ENCODE measurements at places on chromosomes 12 and 14.

- DNase-seq: no peak
Measured at GRCh38 chr14:92978229-92979021, 55.5 kb downstream of the CHGA start.

GRCh38 chr12:8034802-8035201, 2.3 kb downstream of the FOXJ2 start:
- no peak for DNase-seq

- DNase-seq: no peak
Measured at GRCh38 chr12:49870501-49871262, 27.8 kb upstream of the BCDIN3D start.

DNA sequence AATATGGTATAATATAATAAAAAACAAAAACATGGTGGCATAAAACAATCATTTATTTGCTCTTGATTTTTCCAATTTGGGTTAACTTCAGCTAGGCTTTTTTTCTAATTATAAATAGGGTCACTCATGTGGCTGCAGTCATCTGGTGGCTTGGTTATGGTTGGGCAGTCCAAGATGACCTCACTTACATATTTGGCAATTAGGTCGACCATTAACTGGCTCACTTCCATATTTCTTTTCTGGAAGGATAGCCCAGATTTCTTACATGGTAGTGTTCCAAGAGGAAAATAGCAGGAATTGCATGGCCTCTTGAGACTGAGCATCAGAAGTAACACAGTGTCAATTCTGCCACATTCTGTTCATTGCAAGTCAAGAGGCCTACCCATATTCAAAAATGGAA, 153.4 kb downstream of the FUT8 start:
- DNase-seq: no peak

- DNase-seq: peak; percentile 54
Measured at GRCh38 chr12:43957732-43958372, 122.0 kb downstream of the TMEM117 start.

GRCh38 chr12:5232291-5232690, 188.6 kb downstream of the KCNA5 start:
- no peak for DNase-seq

DNA sequence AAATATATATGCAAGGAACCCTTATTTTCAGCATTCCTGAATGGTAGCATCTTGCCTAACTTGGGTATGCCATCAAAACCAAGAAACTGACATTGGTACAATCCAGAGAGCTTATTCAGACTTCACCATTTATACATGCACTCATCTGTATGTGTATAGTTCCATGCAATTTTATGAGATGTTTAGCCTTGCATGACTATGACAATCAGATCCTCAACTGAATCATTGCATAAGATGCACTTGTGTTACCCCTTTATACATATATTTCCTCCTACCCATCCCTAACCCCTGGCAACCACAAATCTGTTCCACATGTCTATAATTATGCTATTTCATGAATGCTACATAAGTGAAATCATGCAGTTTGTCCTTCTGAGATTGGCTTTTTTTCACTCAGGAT, 37.0 kb upstream of the PPFIBP1 start:
- no peak for DNase-seq

- no peak for DNase-seq
Measured at GRCh38 chr12:24356240-24356804, 406.9 kb upstream of the SOX5 start.

- no peak for DNase-seq
Measured at GRCh38 chr14:68449561-68450181, 343.2 kb downstream of the ZFP36L1 start.

GRCh38 chr14:104195878-104196277, 57.5 kb downstream of the KIF26A start:
- no peak for DNase-seq

GRCh38 chr14:22650046-22650739, 6.0 kb upstream of the OR6J1 start:
- no peak for DNase-seq

GRCh38 chr12:64611341-64612284, 1.3 kb downstream of the RASSF3 start:
- DNase-seq: peak; percentile 62
